Memory B cell (primary cell): ENCODE measurements at places on chromosomes 16 and 17.

GRCh38 chr17:76697702-76698465 lies 12.9 kb downstream of the MXRA7 start:
- DNase-seq: no peak

- no peak for DNase-seq
These were observed 168.9 kb downstream of the COPRS start for GRCh38 chr17:31690151-31690551.

DNA sequence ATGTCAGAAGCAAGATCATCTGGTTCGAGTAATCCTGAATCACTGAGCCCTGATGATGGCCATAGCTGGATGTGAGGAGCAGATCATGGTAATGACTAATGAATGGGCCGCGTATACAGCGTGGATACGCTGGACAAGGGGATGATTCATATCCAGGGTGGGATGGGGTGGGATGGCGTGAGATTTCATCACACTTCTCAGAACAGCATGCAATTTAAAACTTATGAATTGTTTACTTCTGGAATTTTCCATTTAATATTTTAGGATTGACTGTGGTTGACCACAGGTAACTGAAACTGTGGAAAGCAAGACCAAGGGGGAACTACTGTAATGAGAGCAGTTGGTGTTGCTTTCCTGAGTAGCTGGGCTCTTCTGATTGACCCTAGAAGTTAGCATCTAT lies 225.5 kb downstream of the STX8 start:
- no peak for DNase-seq

GRCh38 chr16:72975809-72976437 lies 72.0 kb downstream of the ZFHX3 start:
- no peak for DNase-seq
